ENCODE measurements at places on chromosomes 1 and 21.

GRCh38 chr1:40244138-40244744 lies 3.5 kb upstream of the TMCO2 start:
- DNase-seq = no peak

DNA sequence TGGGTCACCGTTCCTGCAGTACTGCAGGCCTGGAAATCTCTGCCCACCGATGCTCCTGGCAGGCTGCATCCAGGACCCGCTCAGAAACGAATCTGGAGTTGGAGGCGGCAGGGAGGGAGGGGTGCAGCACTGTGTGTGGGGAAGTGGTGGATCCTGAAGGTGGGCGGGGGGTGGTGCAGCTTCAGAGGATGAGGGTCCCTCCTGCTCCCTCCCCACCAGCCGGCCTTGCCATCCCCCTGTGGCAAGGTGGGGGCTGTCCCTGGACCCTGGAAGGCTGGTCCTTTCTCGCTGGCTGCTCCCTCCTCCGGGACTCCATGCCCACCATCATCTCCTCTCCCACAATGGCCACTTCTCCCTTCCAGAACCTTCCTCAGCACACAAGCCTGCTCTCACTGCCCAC lies 60.4 kb downstream of the B3GALT5 start:
- DNase-seq = no peak

GRCh38 chr1:94143809-94144176 lies 22.8 kb upstream of the ABCA4 start:
- DNase-seq = no peak

GRCh38 chr1:154351363-154352068 lies 26.2 kb downstream of the ATP8B2 start:
- no peak for DNase-seq

GRCh38 chr1:47674189-47674588 lies 236.3 kb downstream of the FOXD2 start:
- no peak for DNase-seq

- DNase-seq = no peak
These were observed 66.6 kb upstream of the CACHD1 start for GRCh38 chr1:64403331-64403730.

GRCh38 chr1:217244971-217245370 lies 385.9 kb downstream of the GPATCH2 start:
- DNase-seq = no peak

DNA sequence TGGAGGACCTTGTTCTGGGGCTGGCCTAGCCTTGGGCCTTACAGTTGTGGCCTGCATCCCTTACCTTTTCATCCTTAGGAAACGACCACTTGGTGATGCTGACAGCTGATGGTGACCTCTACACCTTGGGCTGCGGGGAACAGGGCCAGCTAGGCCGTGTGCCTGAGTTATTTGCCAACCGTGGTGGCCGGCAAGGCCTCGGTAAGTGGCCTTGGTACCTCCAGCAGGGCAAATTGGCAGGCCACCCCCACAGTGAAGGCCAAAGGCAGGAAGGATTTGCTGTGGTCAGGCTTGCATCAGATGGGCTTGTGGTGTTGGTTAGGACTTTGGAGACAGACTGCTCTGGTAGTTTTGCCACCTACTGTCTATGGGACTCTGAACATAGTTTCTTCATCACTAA lies 17.7 kb upstream of the TRNAU1AP start:
- DNase-seq = no peak

DNA sequence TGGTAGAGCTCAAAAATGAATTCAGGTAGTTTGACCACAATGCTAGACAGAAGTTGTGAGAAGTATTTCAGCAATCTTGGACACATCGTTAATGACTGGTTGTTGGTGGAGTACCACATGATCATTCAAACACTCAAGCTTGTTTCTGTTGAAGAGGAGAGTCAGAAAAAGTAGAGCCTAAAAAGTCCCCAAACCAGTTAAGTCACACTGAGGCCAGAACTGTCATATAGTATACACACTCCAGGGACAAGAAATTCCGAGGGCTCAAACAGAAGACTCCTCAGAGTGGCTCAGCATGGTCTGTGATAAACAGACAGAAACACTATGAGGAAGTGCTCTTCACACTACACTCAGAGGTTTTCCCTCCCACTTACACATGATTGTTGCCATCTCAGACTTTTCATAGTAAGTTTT lies 5.8 kb downstream of the TRIM33 start:
- no peak for DNase-seq

DNA sequence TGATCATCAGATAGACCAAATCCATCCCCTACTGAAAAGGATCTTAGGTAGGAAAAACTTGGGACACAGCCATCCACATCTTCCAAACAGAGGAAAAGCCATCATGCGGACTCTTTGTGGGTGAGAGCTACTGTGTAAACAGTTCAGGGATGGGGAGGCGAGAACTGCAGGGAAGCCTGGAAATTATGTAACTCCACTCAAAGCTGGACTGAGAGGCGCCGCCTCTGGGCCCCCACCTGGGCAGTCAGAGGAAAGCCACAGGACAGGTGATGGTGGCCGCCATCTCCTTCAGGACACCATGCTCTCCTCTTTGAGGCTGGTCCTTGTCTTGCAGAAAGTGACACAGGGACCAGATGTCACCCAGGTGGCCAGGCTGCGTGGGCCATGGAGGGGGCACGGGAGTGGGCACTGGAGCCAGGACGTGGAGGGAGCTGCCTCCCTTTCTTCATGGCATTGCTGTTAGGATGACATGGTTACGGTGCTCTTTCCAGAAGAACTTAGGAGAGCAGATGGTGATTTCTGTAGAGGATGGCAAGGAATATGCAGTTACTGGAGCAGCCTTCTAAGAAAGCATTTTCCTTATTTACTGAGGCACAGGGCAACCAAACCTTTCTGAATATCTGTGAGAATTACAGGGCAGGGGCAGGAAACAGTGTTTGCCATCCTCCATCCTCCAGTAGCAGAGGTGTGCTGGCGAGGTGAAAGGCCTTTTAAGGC lies 32.0 kb upstream of the TDRD10 start:
- DNase-seq = no peak

All from activated CD4-positive, alpha-beta T cell treated with anti-CD3 and anti-CD28 coated beads for 24 hours (primary cell).